ENCODE measurements at places on chromosomes 3 and 15.

DNA sequence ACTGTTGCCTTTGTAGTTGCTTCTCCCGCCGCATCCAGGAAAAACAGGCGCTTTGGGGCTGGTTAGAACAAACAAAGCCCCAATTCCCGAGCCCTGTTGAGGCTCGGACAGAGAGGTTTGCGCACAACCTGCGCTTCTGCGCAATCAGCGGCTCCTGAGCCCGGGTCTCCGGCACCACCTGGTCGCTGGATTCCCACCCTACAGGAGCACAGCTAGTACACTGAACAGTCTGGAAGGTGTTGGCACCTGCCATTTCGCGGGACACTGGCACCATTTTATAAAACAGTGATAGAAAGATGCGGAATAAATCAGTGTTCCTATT, 13.8 kb downstream of the ZIC4 start:
- DNase-seq = no peak

GRCh38 chr15:25345943-25346342, 92.9 kb downstream of the UBE3A start:
- DNase-seq = no peak

GRCh38 chr3:46989146-46989810, 9.8 kb downstream of the NBEAL2 start:
- no peak for DNase-seq

DNA sequence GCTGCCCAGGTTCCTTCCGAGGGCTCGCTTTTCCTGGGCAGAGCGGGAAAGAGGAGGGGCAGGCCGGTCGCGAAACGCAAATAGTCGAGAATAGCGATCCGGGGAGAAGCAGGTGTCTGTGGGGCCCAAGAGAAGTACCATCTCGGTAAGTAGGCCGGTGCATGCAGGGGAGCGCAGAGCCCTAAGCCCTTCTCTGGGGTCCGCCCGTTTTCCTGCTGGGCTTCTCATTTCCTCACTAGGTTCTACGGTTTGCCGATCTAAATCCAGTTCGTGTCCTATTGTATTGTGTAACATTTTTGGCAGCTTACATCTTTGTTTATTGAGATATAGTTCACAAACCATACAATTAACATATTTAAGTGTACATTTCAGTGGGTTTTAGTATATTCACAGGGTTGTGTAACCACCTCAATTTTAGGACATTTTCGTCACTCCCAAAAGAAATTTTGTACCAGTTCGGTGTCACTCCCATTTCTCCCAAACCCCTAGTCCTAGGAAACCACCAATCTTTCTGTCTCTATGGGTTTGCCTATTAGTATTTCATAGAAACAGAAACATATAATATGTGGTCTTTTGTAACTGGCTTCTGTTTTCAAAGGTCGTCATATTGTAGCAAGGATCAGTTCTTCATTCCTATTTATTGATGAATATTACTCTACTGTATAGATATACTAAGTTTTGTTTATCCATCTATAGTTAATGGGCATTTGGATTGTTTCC, 6.8 kb upstream of the TRIM69 start:
- DNase-seq = peak; percentile 46

DNA sequence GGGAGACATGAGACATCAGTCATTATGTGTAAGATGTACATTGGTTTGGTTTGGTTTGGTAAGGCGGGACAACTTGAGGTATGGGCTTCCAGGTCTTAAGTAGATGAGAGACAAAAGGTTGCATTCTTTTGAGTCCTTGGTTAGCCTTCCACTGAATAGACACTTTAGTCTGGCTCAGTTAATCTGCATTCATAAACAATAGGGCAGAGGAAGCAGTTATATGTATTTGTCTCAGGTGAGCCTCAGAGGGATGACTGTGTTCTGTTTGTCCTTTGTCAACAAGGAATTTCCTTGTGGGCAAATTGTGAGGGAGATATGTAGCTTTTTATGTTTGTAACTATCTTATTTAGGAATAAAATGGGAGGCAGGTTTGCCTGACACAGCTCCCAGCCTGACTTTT, 50.4 kb downstream of the TCF12 start:
- DNase-seq = no peak
